ENCODE measurements at places on chromosomes 11 and 22.

GRCh38 chr22:46171940-46172339, 21.6 kb downstream of the PPARA start:
- no peak for DNase-seq

GRCh38 chr11:73760135-73760678, 667 bp downstream of the RAB6A start:
- DNase-seq: no peak

GRCh38 chr11:33052231-33052630, 12.9 kb downstream of the TCP11L1 start:
- no peak for DNase-seq

- no peak for DNase-seq
Observed at GRCh38 chr11:128936606-128937251, 5.9 kb downstream of the TP53AIP1 start.

DNA sequence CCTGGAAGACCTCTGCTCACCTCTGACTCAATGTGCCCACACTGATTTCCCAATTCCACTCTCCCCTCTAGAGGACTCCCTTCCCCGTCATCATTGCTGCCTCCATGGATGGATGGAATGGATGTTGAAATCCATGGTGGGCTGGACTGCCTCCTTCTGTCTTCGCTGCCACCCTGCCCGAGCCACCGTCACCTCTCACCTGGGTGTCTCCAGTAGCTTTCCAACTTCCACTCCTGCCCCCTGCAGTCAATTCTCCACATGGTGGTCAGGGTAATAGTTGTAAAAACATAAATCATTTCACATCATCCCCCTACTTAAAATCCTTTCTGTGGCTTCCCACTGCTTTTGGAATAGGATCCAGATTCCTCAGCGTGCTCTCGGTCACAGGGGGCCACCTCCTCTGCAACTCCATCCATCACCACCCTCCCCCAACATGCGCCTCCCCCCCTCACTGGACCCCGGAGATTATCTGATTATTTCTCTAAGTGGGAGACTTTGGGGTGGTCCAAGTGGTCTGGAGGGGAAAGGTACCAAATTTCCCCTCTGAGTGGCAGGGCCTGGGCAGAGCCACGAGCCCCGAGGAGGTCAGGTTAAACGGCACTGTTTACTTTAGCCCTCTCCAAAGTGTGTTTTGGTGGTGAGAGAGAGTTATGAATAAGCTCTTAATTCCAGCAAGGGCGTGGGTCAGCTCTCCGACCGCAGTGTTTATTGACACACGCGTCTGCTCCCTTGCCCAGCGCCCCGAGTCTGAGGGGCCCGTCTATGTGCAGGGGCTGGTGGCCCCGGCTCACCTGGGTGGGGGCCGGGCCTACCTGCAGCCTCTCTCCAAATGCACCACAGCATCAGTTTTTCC, 313.7 kb downstream of the MN1 start:
- no peak for DNase-seq

- no peak for DNase-seq
Observed at GRCh38 chr11:73236854-73237253, 18.8 kb downstream of the P2RY2 start.

DNA sequence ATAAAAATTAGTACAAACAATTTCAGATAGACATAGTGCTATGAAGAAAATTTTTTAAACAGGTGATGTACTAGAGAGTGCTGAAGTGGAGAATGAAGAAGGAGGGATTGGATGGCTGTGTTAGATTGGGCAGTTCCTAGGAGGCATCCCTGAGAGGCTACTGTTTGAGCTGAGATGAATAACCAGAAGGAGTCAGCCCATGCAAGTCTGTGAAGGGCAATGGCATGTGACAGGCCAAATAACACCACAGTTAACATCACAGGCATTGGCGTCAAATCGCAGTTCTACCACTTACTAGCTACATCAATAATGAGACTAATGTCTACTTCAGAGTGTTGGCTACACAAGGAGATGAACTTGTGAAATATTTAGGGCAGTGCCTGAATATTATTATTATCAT, 35.4 kb downstream of the HORMAD2 start:
- no peak for DNase-seq

DNA sequence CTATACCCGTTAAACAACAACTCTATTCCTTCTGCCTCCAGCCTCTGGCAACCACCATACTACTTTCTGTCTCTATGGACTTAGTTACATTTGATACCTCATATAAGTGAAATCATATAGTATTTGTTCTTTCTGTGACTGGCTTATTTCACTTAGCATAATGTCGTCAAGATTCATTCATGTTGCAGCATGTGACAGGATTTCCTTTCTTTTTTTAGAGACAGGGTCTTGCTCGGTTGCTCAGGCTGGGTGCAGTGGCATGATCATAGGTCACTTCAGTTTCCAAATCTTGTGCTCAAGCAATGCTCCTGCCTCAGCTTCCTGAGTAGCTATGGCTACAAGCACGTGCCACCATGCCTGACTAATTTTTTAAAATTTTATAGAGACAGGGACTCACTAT, 29.4 kb upstream of the SORL1 start:
- no peak for DNase-seq

DNA sequence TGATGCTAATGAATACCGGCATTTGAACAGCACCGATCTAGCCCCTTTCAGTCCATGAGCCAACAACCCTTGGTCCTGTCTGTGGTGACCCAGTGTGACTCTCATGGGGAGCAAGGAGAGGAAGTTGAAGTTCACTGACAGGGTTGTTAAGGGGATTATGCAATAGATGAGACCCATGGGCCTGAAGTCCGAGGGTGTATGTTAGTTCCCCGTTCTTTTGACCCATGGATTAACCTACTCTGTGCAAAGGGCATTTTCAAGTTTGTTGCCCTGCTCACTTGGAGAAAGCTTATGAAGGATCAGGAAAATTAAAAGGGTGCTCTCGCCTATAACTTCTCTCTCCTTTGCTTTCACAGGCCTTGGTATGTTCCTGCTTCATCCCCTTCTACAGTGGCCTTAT, 4.9 kb downstream of the PNPLA3 start:
- DNase-seq: no peak

DNA sequence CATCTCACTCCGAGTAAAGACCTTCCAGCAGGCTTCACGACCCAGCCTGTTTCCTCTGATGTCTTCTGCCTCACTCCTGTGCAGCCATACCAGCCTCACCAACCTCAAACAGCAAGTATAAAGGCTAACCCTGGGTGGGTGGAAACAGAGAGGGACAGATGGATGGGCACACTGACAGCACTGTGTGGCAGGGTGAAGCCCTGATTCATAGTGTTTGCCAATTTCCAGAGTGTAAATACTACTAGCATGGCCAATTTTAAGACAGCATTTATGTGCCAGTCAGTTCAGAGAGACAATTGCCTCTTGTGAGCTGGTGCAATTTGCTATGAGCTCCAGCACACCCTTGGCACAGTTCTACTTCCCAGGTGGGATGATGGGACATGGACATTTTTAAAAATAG, 21.5 kb downstream of the TST start:
- no peak for DNase-seq

DNA sequence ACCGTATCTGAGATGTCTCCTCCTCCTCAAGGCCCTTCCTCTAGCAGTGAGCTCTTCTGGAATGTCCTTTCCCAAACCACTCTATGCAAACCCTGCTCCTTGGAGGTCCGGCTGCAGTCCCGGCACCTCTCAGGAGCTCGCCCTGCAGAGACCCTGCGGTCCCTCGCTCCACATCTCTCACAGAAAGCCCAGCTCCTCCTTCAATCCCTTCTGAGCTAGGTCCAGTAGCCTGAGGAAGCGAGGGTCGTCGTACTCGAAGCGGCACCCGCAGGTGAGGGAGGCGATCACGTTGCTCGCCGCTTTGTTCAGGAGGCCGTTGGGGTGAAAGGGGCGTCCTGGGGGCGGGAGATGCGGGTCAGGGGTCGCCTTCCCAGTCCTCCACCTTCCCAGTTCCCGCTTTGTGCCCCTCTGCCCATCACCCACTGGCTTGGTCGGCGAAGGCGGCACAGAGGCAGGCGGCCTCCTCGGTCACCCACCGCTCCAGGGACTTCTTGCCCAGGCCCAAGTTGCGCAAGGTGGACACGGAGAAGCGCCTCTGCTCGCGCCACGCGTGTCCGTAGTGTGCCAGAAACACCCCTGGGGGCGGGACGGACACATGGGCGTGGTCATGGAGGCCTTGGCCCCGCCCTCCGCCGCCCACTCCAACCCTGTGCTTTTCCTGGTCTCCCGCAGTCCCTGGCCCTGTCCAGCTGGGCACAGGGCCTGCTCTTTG, 21.5 kb upstream of the CYP2D6 start:
- DNase-seq: no peak

DNA sequence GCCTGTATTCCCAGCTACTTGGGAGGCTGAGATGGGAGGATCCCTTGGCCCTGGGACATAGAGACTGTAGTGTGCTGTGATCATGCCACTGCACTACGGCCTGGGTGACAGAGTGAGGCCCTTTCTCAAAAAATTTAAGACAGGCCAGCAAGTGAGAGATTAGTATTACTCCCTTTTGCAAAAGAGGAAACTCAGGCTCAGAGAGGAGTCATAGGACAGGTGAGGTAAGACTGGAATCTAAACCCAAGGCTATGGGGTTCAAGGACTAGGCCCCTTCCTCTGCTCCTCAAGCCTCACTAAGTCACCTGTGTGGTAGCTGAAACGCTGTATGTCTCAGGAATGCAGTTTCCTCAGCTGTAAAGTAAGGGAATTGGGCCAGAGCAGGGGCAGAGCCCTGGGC, 1.6 kb upstream of the P2RY2 start:
- no peak for DNase-seq

- DNase-seq: no peak
Observed at GRCh38 chr11:65606876-65607613, 7.0 kb downstream of the MAP3K11 start.

- no peak for DNase-seq
Observed at GRCh38 chr11:128790196-128790595, 76.9 kb downstream of the KCNJ1 start.

DNA sequence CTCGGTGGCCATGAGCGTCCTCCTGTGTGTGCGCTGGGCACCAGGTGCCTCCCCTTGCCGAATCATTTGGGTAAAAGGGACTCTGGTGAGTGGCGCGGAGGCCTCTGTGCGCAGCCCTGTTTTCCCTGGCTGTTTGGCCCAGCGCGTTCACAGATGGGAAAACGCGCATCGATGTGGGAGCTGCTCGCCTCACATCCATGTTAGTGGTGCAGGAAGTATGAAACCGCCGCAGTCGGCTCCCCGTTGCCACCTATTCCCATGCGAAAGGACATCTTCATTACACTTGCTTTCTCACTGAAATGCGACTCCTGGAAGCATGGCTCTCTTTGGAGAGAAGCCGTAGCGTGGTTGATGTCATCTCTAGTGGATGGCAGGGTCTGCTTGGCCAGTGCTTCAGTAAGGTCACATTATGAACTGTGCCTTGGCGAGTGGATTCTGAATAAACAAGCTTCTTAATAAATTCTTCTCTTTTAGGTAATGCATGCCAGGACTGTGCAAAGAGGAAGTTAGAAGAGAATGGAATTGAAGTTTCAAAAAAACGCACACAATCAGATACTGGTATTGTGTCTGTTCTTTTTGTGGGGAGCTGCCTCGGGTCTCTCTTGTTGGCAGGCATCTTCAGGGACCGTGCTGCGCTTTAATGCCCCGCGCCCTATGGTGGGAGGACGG, 26.3 kb downstream of the FAM118A start:
- no peak for DNase-seq

- no peak for DNase-seq
Observed at GRCh38 chr22:19834599-19834998, 20.1 kb downstream of the GNB1L start.

DNA sequence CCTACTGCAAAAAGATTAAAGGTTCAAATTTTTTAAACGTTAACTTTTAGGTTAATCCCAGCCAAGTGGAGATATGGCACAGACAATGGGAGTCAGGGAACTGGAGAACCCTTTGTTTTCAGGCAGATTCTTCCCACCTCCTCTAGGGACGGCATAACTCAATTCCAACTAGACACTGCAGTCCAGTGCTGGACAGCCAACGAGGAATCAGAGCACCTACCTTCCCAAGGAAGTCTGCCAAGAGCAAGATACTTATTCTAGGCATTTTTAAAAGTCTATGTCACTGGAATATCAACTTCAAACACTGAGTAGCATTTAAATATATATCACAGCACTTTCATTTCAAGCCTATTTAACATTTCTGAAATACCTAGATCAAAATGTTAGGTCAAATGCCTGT, 7.3 kb downstream of the CADM1 start:
- DNase-seq: no peak

DNA sequence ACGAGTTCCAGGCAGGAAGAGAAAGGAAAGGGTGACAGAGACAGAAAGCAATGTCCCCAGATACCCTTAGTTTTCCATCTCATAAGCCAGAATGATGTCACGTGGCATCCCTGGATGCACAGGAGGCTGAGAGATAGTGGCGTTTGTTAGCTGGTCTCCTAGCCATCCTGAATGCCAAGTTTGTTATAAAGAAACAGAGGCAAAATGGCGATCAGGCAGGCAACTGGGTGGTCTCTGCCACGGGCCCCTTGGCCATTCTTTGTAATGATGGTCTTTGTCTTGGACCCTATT, 5.3 kb downstream of the SMIM38 start:
- no peak for DNase-seq

GRCh38 chr11:78374917-78375316, 42.7 kb downstream of the GAB2 start:
- no peak for DNase-seq

- DNase-seq: no peak
Observed at GRCh38 chr11:118635237-118635591, 27.8 kb downstream of the PHLDB1 start.

DNA sequence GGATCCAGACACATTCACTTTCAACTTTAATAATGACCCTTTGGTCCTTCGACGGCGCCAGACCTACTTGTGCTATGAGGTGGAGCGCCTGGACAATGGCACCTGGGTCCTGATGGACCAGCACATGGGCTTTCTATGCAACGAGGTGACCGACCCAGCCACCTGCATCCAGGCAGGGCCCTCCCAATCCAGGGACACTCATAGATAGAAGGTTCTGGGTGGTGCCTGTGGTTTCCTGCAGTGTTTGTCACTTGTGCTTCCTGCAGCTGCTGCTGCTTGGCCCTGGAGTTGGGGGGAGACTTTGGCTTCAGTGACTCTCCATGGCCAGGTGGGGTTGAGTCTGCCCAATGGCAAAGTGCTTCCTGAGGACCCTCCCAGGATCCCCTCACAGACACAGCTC, 7.3 kb downstream of the APOBEC3B start:
- DNase-seq: no peak

DNA sequence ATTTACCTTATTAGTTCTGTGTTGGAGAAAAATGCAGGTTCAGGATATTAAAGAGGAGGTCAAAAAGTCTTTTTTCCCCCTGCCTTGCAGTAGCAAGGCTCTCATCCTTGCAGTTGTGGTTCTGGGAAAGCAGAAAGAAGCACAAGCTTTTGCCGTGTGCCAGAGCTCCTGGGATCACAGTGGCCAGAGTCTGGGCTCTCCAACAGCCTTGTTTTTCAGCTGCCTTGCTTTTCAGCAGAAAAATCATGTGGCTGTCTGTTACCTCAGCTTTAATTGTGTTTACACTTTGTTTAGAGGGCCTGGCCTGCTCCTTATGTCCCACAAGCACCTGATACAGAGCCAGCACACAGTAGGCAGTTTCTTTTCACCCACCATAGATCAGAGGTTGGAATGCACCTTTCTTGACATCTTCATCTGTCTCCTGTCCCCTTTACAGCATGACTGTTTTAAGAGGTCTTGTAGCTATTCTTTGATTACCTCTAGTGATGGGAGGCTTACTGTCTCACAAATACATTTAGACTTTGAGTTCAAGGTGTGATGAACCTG, 67.5 kb downstream of the TEAD1 start:
- DNase-seq: no peak
